ENCODE measurements at places on chromosomes 13 and 19. TPM values are rescaled to one million over a fixed set of nuclear protein-coding genes. Genes with fewer than 3 reads are reported as not detected.

Gene FPR3
- not detected for total RNA-seq

Gene PSG1
- 0.23 TPM for total RNA-seq

Gene SLAIN1
- 0.71 TPM for total RNA-seq

Gene ZNF415
- total RNA-seq: not detected

Gene PPAN
- 53.8 TPM for total RNA-seq
